Motor neuron (in vitro differentiated cells): ENCODE measurements at places on chromosomes 11 and 22. TPM values are rescaled to one million over a fixed set of nuclear protein-coding genes. Genes with fewer than 3 reads are reported as not detected.

- ATAC-seq = peak; percentile 69
These were observed 140.8 kb downstream of the SNX19 start for GRCh38 chr11:130775306-130776060.

MS4A14 gene
- total RNA-seq = 0.31 TPM in 1 of 2 replicates, not detected in the other

KCNJ4 gene
- total RNA-seq = 0.50 TPM in 1 of 2 replicates, not detected in the other

BTG4 gene
- not detected in 2 replicates for total RNA-seq

- peak; percentile 79 for ATAC-seq
These were observed 31.3 kb downstream of the TRAF6 start for GRCh38 chr11:36478700-36479329.

TRAPPC4 gene
- 129 and 136 TPM in 2 replicates for total RNA-seq

TUBA8 gene
- total RNA-seq = 0.78 and 1.6 TPM in 2 replicates

ACR gene
- total RNA-seq = 1.00 and 1.6 TPM in 2 replicates

FERMT3 gene
- total RNA-seq = 2.1 and 2.2 TPM in 2 replicates

ACER3 gene
- total RNA-seq = 11.6 and 12.6 TPM in 2 replicates

- peak; percentile 24 for ATAC-seq
These were observed 49.4 kb downstream of the SMIM38 start for GRCh38 chr11:69204941-69205742.

GRCh38 chr11:23711981-23712380, 784.9 kb upstream of the LUZP2 start:
- ATAC-seq = no peak

DNA sequence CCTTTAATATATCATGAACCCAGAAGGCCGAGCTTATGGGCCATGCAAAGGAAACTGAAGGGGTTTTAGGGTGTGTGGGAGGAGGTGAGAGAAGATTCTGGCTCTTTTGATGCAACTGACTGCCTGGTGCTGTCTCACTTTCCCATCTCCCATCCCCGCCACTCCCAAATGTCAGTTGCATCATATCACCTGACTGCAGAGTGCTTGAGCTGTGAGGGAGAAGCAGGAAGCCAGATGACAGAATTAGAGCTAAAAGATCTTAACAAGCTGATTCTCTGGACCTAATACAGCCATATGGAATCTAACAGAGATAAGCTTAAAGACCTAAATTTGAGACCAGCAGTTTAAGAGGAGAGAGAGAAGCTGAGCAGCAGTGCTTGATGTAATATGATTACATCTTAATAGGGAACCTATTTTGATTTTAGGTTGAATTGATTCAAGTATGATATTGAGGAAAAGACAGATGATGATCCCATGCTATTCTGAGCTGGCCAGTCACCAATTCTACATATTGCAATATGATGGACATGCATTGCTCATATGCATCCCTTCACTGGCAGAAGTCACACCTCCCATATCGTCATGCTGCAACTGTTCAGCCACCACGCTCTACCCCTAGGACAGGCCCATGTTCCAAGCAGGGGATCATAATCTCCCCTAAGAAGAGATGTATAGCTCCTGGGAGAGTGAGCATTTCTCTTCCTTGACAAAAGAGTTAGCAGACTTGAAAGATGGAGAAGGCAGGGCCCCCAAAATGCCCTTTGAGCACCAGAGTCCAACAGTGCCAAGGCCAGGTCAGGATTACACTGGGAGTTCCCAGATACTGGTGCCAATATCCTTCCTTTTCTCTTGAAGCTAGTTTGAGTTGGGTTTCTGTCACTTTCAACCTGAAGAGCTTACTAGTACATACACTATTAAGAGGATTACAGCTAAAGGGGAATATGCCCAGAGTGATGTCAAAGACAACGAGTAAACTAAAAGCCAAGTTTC, 44.9 kb downstream of the PLEKHA7 start:
- ATAC-seq = no peak

MOGAT2 gene
- total RNA-seq = 0.13 and 0.27 TPM in 2 replicates

DNA sequence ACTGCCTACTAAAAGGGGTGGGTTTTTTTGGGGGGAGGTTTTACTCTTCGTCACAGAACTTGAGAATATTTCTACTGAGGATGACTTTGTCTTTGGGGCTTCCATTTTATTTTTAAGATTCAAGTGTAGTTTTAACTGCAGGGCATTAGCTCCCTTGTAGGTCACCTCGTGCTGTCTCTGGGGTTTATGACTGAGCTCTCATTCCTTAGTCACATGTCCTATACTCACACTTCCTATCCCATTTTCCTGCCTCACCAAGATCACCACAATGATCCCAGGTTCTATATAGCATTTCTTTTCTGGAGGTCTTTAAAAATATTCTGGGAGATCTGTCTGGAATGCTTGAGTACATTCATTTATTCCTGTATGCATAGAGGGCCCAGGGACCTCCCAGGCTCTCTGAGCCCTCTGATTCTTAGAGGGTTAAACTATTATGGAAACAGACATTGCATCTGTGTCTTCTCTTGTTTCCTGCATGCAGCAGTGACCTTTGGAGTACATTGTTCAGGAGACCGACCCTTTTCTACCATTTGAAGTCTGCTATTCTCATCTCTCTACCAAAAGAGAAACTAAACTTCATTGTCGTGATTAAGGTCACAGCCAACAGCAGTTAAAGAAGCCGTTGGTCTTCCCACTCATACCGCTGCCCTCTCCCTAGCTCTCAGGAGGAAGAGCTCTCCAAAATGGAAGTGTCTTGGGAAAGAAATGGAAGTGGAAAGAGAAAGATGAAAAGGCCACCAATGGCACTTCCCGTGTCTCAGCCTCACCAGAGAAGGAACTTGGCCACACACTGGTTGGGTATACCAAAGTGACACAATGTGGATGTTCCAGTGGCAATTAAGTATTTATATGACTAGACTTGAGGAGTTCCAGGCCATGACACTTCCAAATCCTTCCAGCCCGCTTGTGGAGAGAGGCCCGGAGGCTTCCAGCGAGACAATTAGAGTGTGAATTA, 77.5 kb downstream of the ZBTB16 start:
- no peak for ATAC-seq

GRCh38 chr11:108858622-108859021, 193.8 kb downstream of the DDX10 start:
- no peak for ATAC-seq

- no peak for ATAC-seq
These were observed 33.0 kb downstream of the SLC17A6 start for GRCh38 chr11:22371160-22371559.

PNPLA3 gene
- total RNA-seq = 2.1 and 2.5 TPM in 2 replicates

DNA sequence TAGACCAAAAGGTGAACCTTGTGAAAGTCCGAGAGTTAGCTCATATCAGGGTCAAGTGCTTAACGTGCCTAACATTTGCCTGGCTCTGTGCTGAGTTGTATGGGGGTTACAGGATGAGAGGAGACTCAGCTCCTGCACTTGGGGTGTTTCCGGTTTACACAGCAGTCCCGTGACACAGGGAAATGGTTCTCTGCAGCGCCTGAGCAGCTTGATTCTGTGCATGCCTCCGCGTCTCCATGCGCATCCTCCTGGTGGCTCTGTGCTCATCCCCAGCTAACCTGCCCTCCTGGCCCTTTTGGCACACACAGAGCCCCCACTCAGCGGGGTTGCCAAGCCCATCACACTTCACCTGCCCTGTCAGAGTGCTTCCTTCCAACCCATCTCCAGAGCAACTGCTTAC, 238.3 kb upstream of the TBCEL start:
- no peak for ATAC-seq

DNA sequence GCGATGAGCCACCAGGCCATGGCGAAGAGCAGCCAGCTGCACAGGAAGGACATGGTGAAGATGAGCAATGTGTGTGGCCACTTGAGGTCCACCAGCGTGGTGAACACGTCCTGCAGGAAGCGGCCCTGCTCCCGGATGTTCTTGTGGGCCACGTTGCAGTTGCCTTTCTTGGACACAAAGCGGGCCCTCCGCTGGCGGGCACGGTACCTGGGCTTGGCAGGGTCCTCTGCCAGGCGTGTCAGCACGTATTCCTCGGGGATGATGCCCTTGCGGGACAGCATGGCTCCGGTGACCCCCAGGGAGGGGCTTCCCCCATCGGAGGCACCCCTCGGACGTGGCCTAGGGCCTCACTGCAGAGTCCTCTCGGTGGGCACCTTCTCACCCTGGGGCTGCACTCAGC, 648 bp downstream of the KCNJ11 start:
- ATAC-seq = no peak

GRCh38 chr11:134334796-134335571, 3.2 kb downstream of the GLB1L2 start:
- ATAC-seq = no peak

APOBEC3B gene
- 6.1 TPM in 2 replicates for total RNA-seq

DNA sequence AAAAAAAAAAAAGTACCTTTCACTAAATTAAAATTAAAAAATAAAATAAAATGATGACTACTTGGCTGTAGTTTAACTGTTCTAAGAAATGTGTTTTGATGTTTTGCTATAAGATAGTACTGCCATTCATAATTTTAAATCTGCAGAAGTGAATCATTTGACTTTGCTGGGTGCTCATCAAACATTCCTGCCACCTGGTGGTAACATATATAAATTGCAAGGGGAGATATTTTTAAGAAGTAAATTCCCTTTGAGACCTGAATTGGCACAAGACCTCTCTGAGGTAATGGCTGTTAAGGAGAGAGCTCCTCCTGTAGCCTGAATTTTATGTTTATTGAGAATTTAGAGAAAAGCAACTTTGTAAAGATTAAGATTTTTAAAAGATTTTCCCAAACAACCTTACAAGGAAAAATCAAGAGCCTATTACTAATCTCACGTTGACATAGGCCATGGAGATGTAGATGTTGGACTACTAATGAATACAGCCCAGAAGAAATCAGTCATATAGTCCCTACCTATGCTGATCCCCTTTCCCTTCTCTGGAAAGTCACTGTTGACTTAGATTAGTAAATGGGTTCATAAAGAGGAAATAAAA, 11.9 kb upstream of the NARS2 start:
- ATAC-seq = no peak

DNA sequence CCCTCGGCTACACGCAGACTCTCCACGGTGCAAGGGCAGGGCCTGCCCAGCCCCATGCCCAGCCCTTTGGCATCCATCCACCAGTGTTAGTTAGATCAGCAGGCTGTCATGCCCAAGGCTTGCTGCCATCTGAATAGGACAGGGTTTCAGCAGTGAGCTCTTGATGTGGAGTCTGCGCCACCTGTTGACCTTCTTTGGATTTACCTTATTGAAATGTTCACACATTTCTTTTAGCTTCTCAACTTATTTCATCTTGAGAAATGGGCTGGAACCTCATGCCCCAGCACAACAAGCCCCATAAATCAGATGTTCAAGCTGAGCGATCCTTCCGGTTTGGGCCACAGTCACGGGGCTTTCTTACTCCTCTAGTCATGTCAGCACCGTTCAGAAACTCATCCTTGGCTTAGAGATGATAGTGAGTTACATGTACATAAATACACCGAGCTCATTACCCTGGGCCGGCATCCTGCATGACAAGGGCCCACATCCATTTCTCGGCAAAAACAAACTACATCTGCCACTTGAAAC, 61.7 kb downstream of the PARVB start:
- peak; percentile 68 for ATAC-seq

DNA sequence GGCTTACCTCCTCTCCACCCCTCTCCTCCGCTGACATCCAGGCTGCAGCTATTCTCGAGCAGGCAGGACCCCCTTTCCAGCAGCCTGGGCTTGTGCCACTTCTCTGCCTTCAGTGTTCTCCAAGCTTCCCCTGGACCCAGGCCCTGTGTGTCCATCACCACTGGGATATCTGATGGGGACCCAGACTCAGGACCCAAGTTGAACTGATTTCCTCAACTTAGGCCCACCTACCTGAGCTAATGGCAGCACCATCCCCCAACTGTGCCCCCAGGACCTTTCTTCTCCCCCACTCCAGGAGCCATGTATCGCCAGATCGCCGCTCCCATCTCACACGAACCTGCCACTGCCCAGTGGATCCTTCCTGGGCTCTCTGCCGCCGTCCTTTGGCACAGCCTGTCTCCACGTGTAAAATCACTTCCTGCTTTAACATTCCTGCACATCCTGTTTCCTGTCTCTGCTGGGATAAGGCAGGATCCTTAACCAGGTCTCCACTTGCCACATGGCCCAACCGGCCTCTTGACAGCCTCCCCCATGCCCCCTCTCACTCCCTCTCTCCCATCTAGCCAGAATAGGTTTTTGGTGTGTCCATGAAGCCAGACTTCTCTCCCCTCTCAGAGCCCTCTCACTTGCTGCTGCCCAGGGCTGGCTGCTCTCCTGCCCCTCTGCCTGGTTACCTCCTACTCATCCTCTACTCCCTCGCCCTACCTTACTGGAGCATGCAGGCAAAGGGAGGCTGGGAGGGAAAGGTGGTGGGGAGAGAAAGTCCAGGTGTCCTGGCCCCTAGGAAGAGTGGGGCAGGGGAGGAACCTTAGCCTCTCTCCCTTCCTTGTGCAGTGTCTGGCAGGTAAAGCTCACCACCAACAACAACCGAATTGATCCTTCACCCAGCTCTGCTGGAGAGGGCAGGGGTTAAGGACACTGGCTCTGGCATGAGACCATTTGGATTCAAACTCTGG, 9.4 kb downstream of the SPATA19 start:
- ATAC-seq = peak; percentile 38

DNA sequence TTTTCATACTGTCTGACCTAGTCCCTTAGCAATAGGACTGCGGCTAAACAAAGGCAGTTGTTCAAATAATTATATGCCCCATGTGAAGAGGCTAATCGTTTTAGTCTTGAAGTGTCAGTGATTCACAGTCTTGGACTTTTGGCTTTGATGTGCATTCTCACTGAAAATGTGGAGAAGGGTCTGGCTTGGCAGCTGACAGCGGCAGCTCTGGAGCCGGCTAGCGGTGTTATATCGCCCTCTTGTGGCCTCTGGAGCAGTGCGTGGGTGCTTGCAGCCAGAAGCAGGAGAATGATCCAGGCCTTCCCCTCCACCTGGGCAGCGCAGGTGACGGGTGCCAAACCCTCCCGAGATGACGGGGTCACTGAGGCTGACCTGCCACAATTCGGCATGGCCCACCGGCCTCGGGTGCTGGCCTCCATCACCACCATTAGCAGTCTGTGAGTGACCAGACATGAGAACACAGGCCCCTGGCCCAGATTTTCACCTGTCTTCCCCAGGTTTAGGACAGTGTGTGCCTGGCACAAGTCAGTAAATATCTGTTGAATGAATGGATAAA, 90.3 kb upstream of the PITPNB start:
- peak; percentile 83 for ATAC-seq

NXPE1 gene
- 0.38 and 0.51 TPM in 2 replicates for total RNA-seq

SLN gene
- total RNA-seq = 0.66 TPM in 1 of 2 replicates, not detected in the other

GRCh38 chr11:93819966-93820695, 30.3 kb downstream of the VSTM5 start:
- no peak for ATAC-seq

DNA sequence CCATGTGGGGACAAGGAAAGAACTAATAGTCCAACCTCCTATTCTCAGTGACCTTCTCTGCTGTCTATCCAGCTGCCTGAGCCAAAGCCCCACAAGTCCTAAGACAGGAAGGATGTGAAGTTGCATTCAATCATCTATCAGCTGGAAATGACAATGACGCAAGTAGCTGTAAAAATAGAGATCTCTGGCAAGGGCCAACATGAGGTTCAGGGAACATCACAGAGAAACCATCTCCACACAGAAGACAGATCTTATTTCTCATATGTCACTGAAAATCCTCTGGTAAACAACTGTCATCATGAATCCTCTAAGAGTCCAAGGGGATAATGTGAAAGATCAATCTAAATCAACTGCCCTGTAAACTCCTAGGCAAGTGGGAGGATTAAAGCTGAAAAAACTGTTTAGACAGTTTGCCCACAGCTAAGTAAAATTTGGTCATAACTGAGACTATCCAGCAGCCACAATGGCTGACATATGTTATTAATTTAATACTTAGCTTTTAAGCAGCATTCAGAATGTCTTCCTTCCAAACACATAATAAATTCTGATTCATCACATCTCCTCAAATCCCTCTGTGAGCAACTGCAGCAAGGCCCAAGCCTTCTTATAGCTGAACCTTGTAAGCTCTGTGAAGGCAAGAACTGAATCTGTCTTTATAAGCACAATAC, 52.1 kb downstream of the ALG9 start:
- ATAC-seq = no peak

NNMT gene
- 30.5 and 69.5 TPM in 2 replicates for total RNA-seq

- ATAC-seq = no peak
These were observed 55.6 kb upstream of the LYVE1 start for GRCh38 chr11:10623797-10624761.
